ENCODE measurements at places on chromosomes 12 and 14. TPM values are rescaled to one million over a fixed set of nuclear protein-coding genes. Genes with fewer than 3 reads are reported as not detected.

- H3K36me3 ChIP-seq, result no peaks in the 10 kb centered on the region
- H3K4me1 ChIP-seq, result peaks cover 14% of the 10 kb centered on the region
- peak overlapping the region; percentile 71 for H3K27ac ChIP-seq
- no peak for DNase-seq
These were observed 18.5 kb upstream of the CD9 start for GRCh38 chr12:6181583-6182278.

- H3K36me3 ChIP-seq, result no peaks in the 10 kb centered on the region
- no peaks in the 10 kb centered on the region for H3K4me1 ChIP-seq
- H3K4me3 ChIP-seq, result no peak overlapping the region
- H3K27ac ChIP-seq, result no peak overlapping the region
These were observed 55.0 kb upstream of the NELL2 start for GRCh38 chr12:44930972-44931600.

- no peak overlapping the region for H3K4me3 ChIP-seq
- no peak for DNase-seq
- H3K4me1 ChIP-seq, result no peaks in the 10 kb centered on the region
- H3K27me3 ChIP-seq, result no peaks in the 10 kb centered on the region
- no peaks in the 10 kb centered on the region for H3K36me3 ChIP-seq
These were observed 992.9 kb downstream of the GALC start for GRCh38 chr14:87000081-87000480.

DNA sequence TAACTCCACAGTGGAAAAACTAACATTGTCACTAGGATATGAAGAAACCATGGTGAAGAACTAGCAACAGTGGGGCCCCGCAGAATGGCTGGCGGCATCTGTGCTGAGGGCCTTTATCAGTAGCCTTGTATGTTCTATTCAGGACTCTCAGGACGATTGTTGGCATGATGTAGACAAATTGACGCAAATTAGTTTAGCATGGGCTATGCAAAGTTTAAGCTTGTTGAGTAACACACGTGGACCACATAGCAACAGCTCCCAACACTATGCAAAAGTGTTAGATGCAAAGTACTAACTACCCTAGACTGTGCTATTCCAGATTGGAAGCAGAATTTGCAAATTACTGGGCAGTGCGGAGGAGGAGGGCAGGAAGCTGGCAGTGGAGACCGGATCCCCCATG, 38.2 kb upstream of the TMEM263 start:
- H3K27me3 ChIP-seq, result no peaks in the 10 kb centered on the region
- no peak overlapping the region for H3K4me3 ChIP-seq
- no peaks in the 10 kb centered on the region for H3K4me1 ChIP-seq
- DNase-seq, result no peak
- H3K27ac ChIP-seq, result no peak overlapping the region

The AICDA gene
- 0.96 TPM for total RNA-seq
